Stimulated activated CD8-positive, alpha-beta memory T cell treated with anti-CD3 and anti-CD28 coated beads, Interleukin-4, amount 100 ng/mL, for 1 hour (primary cell): ENCODE measurements at places on chromosomes 3 and 15.

DNA sequence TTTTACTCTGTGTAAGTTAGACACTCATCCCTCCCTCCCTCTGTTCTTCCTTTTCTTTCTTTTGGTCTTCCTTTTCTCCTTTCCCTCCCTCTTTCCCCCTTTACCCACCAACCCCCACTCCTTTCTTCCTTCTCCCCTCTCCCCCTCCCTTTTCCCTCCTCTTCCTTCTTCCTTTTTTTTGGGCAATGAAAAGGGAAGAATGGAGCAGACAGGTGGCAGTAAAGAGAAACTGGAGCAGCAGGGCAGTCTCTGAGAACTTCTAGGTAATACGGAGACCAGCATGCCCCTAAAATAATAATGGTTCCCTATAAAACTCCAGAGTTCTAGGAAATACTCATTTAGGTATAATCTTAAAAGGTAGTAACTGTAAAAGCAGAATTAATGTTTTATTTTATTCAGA, 11.4 kb upstream of the GPR171 start:
- DNase-seq: no peak

- DNase-seq: no peak
Measured at GRCh38 chr3:51700403-51700802, 6.5 kb upstream of the GRM2 start.

GRCh38 chr3:150523538-150523937, 22.8 kb downstream of the SERP1 start:
- no peak for DNase-seq

- DNase-seq: no peak
Measured at GRCh38 chr3:28326458-28326926, 22.0 kb upstream of the ZCWPW2 start.

DNA sequence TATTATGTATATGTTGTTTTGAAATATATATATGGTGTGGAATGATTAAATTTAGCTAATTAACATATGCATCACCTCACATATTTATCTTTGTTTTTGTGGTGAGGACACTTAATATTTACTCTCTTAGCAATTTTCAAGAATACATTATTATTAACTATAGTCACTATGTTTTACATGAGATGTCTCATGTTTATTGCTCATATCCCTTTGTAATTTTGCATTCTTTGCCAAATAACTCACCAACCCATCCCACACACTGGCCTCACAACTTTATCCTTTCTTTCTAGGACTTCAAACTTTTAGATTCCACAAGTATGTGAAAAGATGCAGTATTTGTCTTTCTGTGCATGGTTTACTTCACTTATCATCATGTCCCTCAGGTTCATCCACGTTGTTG, 950.2 kb upstream of the CADM2 start:
- no peak for DNase-seq

DNA sequence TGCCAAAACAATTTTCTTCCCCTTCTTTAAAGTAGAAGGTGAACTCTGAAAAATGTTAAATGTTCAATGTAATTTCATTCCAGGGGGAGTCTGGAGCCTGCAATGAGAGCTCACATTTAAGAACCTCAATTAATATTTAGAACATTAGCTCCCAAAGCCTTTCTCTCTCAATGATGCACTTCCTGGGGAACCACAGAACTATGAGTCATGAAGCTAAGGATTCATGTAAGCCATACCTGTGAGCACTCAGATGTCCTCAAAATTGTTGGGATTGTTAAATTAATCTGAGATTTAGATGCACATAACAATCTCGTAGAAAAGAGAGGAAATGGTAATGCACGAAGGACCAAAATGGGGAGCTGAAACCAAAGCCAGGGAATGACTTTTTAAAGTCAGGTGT, 244.2 kb upstream of the LRIG1 start:
- DNase-seq: no peak

DNA sequence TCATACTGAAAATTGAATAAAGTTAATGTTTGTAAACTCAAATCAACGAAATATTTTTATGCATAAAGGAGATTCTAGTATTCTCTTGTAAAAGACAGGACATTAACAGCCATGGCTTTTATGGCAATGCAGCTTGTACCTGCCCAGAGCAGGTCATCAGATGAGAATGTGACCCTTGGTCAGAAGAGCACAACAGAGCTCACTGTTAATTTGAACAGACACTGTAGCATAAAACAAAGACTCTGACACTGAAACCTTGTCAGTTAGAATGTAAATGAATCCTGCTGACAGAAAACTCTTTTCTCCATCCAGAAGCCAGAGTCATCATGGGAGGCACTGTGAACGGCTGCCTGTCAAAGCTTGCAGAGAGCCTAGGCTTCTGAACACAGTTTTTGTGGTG, 410.6 kb downstream of the RAP2B start:
- DNase-seq: no peak

GRCh38 chr15:51848811-51849210, 19.4 kb downstream of the TMOD3 start:
- DNase-seq: no peak

- no peak for DNase-seq
Measured at GRCh38 chr3:13282358-13282985, 137.7 kb downstream of the NUP210 start.

DNA sequence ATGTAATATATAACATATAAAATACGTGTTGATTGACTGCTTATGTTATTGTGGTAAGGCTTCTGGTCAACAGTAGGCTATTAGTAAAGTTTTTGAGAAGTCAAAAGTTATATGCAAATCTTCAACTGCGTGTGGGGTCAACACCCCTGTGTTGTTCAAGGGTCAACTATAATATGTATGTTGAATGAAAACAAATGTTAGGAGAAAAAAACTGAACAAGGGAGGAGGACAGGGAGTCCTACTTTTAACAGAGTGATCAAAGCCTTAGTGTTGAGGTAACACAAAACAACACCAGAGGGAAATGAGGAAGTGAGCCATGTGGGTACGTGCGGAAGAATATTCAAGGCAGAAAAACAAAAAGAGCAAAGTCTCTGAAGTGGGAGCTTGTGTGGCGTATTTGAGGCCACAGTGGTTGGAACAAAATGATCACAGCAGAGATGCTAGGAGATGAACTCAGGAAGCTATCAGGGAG, 62.5 kb downstream of the SFMBT1 start:
- DNase-seq: no peak

- no peak for DNase-seq
Measured at GRCh38 chr15:75098404-75098803, 75.0 kb downstream of the PPCDC start.

DNA sequence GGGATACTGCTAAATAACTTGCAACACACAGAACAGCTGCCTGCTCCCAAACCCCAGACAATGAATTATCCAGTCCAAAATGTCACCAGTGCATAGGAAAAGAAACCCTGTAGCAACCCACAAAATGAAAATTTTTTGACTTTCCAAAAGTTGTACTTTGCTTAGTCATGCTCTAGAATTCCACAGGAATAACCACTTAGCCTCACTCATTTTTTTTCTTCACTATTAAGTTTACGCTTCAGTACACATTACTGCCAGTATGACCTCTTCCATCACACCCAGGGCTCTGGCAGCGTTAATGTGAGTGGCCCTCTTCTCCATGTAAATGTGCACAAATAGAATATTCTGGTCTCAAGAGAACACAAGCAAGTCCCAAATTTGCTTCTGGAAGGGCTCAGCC, 259.8 kb downstream of the MAGI1 start:
- DNase-seq: no peak

DNA sequence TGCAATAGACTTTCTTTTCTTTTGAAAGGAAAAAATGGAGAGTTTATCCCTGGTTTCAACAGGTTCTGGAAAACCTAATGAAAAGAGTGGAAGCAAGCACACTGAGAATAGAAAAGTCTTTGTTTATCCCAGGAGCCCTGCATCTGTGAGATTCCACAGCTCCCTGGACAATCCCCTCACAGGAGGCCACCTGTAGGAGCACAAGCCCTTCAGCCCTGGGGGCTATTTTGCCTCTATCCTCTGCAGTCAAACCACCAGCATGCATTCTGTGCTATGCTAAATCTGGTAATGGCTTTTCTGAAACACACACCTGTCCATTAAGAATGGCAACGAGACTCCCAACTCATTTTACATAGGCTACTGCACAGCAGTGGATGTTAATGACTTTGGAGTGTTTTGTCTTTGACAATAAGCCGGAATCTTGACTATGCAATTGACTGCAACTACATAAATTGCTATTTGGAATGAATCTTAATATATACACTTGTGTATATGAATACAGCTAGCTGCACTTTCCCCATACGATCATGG, 369.4 kb downstream of the NR2F2 start:
- no peak for DNase-seq

- DNase-seq: no peak
Measured at GRCh38 chr3:45992821-45993221, 2.8 kb downstream of the FYCO1 start.

DNA sequence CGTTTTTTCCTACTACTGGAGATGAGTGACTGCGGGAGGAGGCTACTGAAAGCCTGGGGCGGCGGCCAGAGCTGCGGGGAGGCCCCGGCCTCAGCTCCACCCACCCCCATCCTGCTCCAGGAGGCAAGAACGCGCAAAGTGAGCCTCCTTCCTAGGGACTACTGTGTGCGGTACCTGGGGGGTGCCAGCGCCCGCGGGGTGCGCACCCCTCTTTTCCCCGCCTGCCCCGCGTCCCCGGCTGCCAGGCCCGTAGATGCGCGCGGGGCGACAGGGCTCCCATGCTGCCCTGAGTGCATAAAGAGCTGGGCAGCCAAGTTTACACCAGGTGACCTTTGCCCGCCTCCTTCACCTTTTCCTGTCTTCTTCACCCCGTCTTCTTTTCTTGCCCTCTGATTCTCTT, 2.5 kb upstream of the USF3 start:
- DNase-seq: no peak

DNA sequence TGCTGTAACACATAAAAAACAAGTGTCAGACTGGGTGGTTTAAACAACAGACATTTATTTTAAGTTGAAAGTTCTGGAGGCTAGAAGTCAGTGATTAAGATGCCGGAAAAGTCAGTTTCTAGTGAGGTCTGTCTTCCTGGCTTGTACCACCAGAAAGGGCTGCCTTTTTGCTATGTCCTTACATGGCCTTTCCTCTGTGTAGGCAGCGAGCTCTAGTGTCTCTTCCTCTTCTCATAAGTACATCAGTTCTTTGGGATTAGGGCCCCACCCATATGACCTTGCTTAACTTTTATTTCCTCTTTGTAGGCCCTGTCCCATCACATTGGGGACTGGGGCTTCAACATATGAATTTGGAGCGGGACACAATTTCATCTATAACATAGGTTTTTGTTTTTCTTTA, 128.0 kb downstream of the BBX start:
- DNase-seq: no peak
